ENCODE measurements at places on chromosomes 4 and X.

- no peak overlapping the region for H3K27ac ChIP-seq
- DNase-seq, result no peak
- H3K27me3 ChIP-seq, result no peaks in the 10 kb centered on the region
Observed at GRCh38 chr4:115149106-115149505, 35.7 kb upstream of the NDST4 start.

DNA sequence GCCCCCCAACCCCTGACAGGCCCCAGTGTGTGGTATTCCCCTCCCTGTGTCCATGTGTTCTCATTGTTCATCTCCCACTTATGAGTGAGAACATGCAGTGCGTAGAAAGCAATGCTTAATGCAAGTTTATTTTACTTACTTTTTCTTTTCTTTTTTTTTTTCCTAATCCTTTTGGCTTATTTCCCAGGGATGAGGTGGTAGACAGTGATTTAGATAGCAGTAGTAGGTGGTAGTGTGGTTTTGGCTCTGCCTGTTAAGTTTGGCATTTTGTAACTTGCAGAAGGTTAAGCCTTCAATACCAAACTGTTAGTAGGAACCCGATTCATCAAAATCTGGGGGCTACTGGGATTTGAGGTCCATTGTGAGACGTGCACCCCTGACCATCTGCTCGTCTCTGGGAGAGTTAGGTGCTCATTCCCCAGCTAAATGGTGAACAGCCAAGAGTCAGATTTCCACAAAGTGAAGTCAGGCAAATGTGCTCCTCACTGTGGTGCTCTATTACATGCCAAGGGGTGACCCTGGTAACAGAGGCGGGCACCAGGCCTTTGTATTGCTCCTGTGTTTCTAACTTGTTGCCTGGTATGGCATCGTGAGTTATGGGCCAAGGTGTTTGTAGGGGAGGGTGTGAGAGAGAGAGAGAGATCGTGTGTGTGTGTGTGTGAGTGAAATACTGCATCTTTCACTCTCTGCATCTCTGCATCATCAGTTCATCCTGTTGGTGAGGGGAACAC is 70.3 kb downstream of the PHOX2B start:
- no peak for DNase-seq
- no peaks in the 10 kb centered on the region for H3K27me3 ChIP-seq
- H3K27ac ChIP-seq, result no peak overlapping the region
- H3K36me3 ChIP-seq, result peaks cover 30% of the 10 kb centered on the region
- no peak overlapping the region for H3K4me3 ChIP-seq
- H3K4me1 ChIP-seq, result no peaks in the 10 kb centered on the region

- H3K27ac ChIP-seq, result no peak overlapping the region
- H3K27me3 ChIP-seq, result no peaks in the 10 kb centered on the region
- no peak for DNase-seq
- no peak overlapping the region for H3K4me3 ChIP-seq
- no peaks in the 10 kb centered on the region for H3K36me3 ChIP-seq
Observed at GRCh38 chrX:40010550-40011321, 87.0 kb downstream of the BCOR start.

- H3K4me1 ChIP-seq, result no peaks in the 10 kb centered on the region
- DNase-seq, result no peak
- H3K36me3 ChIP-seq, result no peaks in the 10 kb centered on the region
Observed at GRCh38 chr4:176034499-176034898, 31.1 kb upstream of the WDR17 start.

DNA sequence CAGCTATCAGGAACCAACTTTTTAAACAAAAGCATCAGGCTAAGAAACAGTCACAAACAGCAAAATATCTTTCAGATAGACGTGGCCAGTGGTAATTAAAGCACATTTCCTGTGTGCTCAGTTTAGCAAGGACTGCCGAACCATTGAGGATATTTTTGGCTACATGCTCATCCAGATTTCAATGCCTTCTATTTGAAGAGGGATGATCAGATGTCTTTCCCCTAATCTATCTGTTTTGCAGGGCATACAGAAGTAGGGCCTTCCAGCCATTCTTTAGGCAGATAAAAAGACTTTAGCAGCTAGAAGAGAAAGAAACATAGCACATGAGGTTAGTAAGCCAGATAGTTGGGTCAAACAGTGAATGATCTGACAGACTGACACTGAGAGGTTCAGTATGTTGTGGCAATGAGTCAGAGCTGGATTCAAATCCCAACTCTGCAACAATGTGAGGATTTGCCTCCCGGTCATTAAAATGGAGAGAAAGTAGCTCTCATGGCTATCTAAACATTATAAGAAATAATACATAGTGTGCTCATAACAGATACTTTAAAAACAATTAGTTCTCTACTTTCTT is 100.0 kb upstream of the PRKG2 start:
- H3K27me3 ChIP-seq, result no peaks in the 10 kb centered on the region
- no peak for DNase-seq
- no peaks in the 10 kb centered on the region for H3K36me3 ChIP-seq
- H3K4me1 ChIP-seq, result no peaks in the 10 kb centered on the region
- no peak overlapping the region for H3K4me3 ChIP-seq
- H3K27ac ChIP-seq, result no peak overlapping the region

- no peak overlapping the region for H3K4me3 ChIP-seq
- peaks cover 17% of the 10 kb centered on the region for H3K4me1 ChIP-seq
- H3K36me3 ChIP-seq, result no peaks in the 10 kb centered on the region
- H3K27ac ChIP-seq, result no peak overlapping the region
Observed at GRCh38 chr4:7240306-7240705, 48.0 kb downstream of the SORCS2 start.

DNA sequence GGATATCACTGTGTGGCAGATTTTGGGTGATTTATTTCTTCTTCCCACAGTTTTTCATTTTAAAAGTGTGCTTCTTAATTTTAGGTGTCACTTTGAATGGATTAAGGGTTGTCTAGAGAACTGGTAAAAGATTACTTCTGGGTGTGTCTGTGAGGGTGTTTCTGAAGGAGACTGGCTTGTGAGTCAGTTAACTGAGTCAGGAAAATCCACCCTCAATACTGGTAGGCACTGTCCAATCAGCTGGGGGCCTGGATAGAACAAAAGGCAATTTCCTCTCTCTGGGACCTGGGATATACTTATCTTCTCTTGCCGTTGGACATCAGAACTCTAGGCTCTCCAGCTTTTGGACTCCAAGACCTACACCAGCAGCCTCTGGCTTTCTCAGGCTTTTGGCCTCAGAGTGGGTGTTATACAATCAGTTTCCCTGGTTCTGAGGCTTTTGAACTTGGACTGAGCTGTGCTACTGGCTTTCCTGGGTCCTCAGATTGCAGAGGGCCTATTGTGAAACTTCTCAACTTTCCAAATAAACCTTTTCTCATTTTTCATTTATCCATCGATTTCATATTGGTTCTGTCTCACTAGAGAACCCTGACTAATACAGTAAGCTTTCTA is 413.1 kb downstream of the GBA3 start:
- H3K27me3 ChIP-seq, result no peaks in the 10 kb centered on the region
- H3K27ac ChIP-seq, result no peak overlapping the region
- H3K4me1 ChIP-seq, result no peaks in the 10 kb centered on the region
- DNase-seq, result no peak

- H3K36me3 ChIP-seq, result no peaks in the 10 kb centered on the region
- no peak overlapping the region for H3K27ac ChIP-seq
- no peaks in the 10 kb centered on the region for H3K27me3 ChIP-seq
- no peak for DNase-seq
- no peaks in the 10 kb centered on the region for H3K4me1 ChIP-seq
Observed at GRCh38 chr4:130023088-130023487, 927.1 kb downstream of the C4orf33 start.

DNA sequence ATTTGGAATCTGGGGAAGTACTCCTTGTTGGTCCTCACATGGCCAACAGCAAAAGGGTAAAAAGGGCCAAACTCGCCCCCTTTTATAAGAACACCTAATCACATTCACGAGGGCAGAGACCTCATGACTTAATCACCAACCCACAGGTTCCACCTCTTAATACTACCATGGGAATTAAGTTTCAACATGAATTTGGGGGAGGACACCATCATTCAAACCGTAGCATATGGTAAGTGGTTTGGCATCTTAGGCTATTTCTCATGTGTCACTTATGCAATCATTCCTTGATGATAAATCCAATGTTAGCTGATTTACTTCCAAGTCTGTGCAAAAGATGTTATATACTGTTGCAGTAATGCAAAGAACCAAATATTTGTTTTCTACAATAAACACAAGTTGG is 302.9 kb upstream of the FAM241A start:
- H3K27ac ChIP-seq, result no peak overlapping the region
- H3K36me3 ChIP-seq, result no peaks in the 10 kb centered on the region
- no peak for DNase-seq

DNA sequence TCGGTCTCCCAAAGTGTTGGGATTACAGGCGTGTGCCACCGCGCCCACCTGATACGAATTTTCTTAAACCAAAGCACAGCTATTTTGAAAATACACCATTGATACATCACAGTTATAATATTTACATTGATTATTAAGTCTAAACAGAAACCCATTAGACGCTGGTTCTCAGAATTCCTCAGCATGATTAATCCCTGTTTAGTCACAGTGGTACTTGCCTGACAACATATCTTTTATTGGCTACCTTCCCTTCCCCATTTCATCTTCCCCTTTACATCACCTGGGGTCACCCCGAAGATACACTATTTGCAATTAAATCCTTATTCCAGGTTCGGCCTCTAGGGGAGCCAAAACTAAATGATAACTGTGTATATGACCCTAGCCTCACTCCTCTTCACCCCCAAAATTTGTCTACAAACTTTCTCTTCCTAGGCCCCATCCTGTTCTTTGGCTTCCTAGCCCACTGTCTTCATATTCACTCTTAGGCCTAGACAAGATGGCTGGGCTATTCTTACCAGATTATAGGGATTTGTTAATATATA is 36.8 kb upstream of the IL1RAPL1 start:
- no peaks in the 10 kb centered on the region for H3K27me3 ChIP-seq
- no peaks in the 10 kb centered on the region for H3K36me3 ChIP-seq
- no peak overlapping the region for H3K4me3 ChIP-seq
- H3K4me1 ChIP-seq, result no peaks in the 10 kb centered on the region

DNA sequence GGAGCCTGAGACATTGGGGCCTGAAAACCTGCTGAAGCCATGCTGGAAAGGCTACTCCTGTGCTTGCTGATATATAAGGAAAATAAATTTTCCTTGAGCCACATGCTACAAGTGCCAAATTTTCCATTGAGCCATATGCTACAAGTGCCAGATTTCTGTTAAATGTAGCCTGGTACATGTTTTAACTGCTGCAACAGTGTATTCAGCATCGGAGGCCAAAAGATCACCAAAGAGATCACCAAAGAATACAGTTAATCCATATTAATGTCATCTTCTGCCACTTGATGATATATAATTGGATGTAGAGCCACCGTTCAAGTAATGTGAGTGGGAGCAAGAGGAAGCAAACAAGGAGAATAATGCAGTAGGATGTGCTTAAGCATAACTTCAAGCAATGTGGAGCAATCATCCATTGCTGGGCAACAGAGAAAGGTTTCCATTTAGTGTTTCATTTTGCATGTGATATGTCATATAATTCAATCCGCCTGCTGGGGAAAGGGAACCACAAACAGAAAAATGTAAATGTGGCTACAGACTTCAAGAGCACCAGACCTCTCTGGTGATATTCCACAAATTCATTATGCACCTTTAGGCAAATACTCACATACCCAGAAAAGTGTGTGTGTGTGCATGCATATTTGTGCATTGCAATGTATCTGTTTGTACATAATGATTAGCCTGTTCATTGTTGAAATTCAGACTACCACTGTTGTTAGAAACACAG is 295.9 kb downstream of the KCNIP4 start:
- H3K36me3 ChIP-seq, result no peaks in the 10 kb centered on the region
- H3K27ac ChIP-seq, result no peak overlapping the region
- no peak for DNase-seq
- H3K4me3 ChIP-seq, result no peak overlapping the region
- no peaks in the 10 kb centered on the region for H3K4me1 ChIP-seq

DNA sequence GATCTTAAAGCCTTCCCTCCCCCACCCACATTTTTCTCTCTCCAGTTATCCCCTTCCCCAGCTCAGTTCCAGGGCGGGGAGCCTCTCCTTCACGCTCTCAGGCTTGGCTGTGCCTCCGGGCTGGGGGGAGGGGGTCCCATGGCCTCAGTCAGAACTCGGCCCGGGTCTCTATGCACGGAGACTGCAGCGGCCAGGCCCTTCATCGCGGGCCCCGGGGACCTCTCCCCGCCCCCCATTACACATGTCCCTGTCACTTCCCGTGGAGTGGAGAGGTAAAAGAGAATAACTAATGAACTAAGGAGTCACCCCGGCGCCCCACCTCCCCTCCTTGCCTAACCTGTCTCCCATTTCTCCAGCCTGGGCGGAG is 838 bp upstream of the PRICKLE3 start:
- H3K27ac ChIP-seq, result peak overlapping the region; percentile 71
- H3K27me3 ChIP-seq, result no peaks in the 10 kb centered on the region
- H3K4me3 ChIP-seq, result no peak overlapping the region
- no peak for DNase-seq
- no peaks in the 10 kb centered on the region for H3K4me1 ChIP-seq
- peaks cover 4% of the 10 kb centered on the region for H3K36me3 ChIP-seq

GRCh38 chr4:20433097-20433705 is 181.5 kb downstream of the SLIT2 start:
- no peak overlapping the region for H3K4me3 ChIP-seq
- H3K36me3 ChIP-seq, result no peaks in the 10 kb centered on the region
- no peak overlapping the region for H3K27ac ChIP-seq
- DNase-seq, result no peak
- H3K4me1 ChIP-seq, result peaks cover 7% of the 10 kb centered on the region

GRCh38 chrX:11792461-11793421 is 34.7 kb downstream of the MSL3 start:
- no peak overlapping the region for H3K27ac ChIP-seq
- no peaks in the 10 kb centered on the region for H3K36me3 ChIP-seq
- no peak overlapping the region for H3K4me3 ChIP-seq
- DNase-seq, result no peak

DNA sequence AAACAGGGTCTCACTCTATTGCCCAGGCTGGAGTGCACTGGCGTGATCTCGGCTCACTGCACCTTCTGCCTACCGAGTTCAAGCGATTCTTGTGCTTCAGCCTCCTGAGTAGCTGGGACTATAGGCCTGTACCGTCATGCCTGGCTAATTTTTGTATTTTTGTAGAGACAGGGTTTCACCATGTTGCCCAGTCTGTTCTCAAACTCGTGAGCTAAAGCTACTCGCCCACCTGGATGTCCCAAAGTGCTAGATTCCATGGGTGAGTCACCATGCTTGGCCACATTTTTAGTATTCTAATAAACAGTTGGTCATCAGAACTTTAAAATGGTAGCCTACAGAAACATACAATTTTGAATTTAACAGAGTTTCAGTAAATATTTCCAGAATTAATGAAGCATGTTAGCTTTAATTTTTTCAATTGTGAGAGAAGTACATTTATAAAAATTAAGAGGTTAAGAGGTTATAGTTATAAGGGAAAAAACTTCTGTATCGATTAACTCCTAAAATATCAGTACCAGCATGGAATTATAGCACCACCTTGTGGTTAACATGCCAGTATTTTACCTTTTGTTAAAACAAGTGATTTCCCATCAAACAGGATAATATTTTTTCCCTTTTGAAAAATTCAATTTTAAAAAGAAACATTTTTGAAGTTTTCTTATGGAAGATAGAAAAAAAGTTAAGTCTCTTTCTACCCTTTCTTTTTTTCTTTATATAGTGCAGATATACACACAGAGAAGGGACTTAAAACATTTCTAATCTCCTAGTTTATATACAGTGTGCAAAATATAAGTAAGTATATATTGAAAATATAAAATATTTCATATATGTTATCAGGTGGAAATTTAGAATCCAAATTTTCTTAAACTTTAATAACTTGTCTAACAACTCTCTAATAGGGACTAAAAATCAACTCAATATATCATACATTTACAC is 35.4 kb downstream of the CEP44 start:
- no peaks in the 10 kb centered on the region for H3K27me3 ChIP-seq
- peaks cover 3% of the 10 kb centered on the region for H3K36me3 ChIP-seq
- H3K4me1 ChIP-seq, result no peaks in the 10 kb centered on the region
- DNase-seq, result no peak
- H3K4me3 ChIP-seq, result no peak overlapping the region

Data from thoracic aorta (tissue), 2 donors.